ENCODE measurements at places on chromosomes 5 and 9. TPM values are rescaled to one million over a fixed set of nuclear protein-coding genes. Genes with fewer than 3 reads are reported as not detected.

The AUH gene
- 16.3 TPM for total RNA-seq

The AK8 gene
- total RNA-seq = not detected

The PCDHB4 gene
- total RNA-seq = 2.6 TPM

GRCh38 chr9:77945798-77946197 is 85.8 kb downstream of the GNAQ start:
- no peak for DNase-seq

DNA sequence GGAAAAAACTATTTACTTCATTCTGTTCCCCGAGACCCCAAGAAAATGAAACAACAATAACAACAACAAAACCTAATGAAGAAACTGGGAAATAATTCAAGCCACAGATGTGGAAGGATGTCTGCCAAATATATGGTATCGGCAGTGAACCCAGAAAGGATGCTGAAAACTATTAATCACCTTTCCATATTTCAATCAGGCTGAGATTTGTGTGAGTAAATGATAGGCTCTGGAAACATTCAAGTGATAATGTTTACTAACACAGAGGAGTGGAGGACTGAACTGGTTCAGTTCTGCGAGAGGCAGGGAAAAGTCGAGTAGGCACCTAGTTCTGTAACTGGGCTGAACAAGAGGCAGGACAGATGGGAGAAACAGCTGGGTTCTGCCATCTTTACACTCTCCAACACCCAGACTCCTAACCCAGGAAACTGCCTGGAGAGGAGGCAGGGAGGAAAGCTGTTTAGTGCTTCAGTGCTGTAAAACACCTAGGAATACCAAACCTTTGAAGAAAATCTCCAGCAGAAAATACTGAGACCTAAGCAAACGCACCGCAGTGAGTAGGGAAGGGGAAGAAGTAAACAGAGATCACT is 96.8 kb upstream of the GNA14 start:
- DNase-seq = no peak

DNA sequence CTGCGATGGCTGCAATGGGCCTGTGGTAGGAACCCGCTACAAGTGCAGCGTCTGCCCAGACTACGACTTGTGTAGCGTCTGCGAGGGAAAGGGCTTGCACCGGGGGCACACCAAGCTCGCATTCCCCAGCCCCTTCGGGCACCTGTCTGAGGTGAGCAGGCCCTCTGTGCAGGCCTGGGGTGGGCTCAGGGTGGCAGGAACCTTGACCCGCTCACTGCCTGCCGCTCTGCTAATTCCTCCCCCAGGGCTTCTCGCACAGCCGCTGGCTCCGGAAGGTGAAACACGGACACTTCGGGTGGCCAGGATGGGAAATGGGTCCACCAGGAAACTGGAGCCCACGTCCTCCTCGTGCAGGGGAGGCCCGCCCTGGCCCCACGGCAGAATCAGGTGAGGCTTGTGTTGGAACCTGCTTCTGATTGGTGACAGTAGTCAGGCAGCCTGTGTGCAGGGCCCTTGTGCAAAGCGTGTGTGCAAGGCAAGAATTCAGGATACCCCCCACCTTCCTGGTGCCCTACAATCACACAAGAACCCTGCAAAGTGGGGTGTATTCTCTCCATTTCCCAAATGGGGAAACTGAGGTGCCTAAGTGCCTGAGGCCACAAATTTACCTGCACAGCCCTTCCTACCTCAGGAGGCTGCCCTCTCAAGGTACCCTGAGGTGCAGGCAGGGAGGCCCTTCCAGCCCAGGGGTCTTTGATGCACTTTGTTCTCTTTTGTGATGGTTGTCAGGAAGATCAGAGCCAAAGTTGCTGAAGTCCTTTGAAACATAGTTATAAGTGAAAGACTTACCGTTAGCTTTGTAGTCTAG is 3.4 kb downstream of the SQSTM1 start:
- no peak for DNase-seq

- no peak for DNase-seq
Measured at GRCh38 chr9:126401107-126401506, 74.5 kb downstream of the MVB12B start.

The NAIP gene
- total RNA-seq = 8.8 TPM

DNA sequence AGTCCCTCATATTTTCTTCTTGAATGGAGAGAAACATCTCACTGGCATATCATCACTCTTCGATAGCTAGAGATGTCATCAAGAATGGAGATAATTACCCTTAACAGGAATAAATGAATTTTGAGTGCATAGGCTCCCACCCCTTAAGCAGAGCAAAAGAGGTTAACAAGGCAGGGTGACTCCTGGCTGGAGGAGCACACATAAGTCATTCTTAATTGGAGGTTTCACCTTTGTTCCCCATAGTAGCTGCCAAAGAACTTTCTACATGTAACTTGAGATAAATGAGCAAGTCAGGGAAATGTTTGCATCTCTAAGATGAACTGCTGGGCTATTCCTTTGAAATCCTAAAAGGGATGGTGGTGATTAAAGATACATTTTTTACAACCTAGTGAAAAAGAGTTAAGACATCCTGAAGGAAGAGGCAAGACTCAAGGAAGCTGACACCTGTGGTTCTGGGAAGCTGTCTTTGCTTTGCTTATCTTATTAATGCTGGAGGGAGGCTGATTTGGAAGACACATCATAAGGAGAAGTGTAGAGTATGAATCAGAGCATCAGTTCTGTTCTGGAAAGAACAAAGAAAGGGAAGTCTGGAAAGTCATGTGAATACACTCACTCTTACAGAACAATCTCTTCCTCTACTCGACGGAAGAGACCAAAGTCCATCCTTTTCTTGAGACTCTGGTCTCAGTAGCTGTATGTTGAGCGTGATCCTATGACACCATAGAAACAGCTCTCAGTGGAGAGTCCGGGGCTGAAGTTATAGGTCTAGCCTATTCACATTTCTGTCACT is 326.3 kb downstream of the OSTF1 start:
- DNase-seq = no peak

The CDO1 gene
- total RNA-seq = 24.7 TPM

The MSMP gene
- total RNA-seq = not detected

- peak; percentile 79 for DNase-seq
Measured at GRCh38 chr9:75088646-75089372, 495 bp downstream of the OSTF1 start.

DNA sequence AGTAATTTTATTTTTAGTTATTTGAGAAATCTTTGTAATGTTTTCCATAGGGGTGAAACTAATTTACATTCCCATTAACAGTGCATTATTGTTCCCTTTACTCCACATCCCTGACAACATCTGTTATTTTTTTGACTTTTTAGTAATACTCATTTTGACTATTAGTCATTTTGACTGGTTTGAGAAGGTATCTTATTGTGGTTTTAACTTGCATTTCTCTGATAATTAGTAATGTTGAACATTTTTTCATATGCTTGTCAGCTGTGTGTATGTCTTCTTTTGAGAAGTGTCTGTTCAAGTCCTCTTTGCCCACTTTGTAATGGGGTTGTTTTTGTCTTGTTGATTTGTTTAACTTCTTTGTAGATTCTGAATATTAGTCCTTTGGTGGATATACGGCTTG is 27.5 kb downstream of the CCDC152 start:
- DNase-seq = no peak

DNA sequence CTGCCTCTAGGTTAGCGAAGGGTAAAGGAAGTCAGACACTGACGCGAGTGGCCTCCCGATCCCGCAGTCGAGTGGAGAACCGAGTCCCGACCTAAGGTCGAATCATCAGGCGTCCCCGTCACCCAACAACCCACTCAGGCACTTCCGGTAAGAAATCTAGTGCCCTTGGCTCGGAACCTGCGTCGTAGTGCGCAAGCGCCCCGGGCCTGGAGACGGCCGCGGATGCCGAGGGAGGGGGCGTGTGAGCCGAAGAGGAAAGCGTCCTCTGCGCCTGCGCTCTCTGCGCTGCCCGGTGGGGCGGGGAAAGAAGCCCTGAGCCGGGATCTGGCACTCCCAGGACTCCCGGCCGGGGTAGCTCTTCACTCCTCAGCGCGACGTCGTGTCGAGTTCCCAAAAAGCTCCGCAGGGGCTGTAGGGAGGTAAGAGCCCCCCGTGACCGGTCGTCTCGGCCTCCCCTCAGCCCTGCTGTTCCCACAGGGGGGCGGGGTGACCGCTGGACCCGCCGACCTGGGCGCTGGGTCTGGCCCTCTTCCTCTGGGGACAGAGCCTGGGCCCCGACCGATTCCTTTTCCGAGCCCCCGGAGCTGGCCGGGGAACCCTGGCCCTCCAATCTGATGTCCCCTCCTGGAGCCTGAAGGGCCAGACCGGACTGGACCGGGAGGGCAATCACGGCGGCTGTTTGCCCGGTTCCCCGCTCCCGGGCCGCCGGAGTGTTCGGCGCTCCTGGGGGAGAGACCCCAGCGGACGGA is at the start of gene ZFYVE16:
Gene ZFYVE16, plus strand, starts transcription at position 330 of the 749 bp plus-strand sequence. CDS start 26,084 bp downstream, outside the sequence.
- peak; percentile 97 for DNase-seq

The FAT2 gene
- total RNA-seq = not detected

DNA sequence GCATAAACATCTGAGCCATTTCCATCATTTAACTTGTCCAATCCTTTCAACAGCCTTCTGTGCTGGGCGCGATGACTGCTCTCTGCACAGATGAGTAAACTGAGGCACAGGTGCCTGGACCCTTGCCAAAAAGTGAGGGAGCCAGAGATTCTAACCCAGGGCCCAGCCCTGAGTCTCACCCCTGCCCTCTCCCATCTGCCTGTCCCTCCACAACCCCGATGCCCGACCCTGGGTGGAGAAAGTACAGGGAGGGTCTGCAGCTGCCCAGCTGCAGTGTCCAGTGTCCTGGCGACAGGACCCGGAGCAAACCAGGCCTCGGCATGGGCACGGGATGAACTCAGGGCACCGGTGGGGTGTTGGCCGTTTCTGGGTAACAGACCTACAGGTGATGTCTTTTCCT is 39.6 kb upstream of the CLPTM1L start:
- DNase-seq = no peak

GRCh38 chr9:83706676-83707517 is 861 bp downstream of the UBQLN1 start:
- DNase-seq = no peak

The ZFP37 gene
- total RNA-seq = 1.0 TPM

DNA sequence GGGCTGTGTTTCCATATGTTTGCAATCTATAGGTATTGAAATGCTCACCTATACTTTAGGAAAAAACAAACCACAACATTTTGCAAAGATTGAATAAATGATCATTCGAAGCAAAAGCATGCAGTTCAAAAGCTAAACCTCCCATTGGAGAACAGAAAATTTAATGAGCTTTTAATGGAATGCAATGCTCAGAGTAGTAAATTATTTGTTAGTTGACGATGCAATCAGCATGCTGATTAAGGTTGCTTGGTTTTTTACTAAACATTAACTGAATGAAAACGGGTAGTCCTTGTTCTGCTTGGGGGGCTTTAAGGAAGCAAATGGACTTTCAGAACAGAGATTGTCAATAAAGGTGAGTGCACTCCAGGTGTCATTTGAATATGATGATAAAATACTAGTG is 123.3 kb upstream of the TMEM161B start:
- no peak for DNase-seq

GRCh38 chr9:123562844-123563346 is 206.9 kb downstream of the CRB2 start:
- no peak for DNase-seq

GRCh38 chr9:16002816-16003215 is 450.0 kb downstream of the CCDC171 start:
- DNase-seq = no peak

The TMEM232 gene
- 1.2 TPM for total RNA-seq

DNA sequence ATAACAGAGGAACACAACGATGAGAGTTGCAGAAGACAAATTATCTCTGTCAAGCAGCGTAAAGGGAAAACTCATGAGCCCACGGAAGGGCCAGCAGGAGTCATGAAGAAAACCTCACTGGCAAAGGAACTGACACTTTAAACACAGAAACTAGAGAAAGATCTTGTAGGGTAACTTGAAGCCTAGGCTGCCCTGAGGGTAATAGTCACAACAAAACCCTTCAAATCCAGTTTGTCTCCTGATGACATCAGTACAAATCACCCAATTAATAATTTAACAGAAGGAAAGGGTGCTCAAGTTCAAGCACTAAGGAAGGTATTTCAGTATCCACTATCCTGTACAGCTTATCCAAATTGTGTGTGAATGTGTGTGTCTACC is 549.1 kb downstream of the MTRR start:
- no peak for DNase-seq

DNA sequence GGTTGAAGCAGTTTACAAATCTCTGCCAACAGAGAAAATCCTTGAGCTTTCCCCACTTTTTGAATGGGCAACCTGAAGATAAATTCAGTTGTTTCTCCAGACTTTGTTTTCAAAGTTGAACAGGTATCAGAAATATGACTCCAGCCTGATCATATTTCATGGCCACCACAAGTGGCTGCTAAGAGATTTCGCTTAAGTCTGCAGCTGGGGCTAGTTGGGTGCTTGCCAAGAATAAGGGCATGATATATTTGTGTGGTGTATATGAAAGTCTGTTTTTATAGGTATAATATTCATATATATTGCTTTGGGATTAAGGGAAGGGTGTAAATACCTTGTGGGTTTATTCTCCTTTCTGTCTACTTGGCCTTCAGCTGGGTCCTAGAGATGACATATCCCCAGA is 168.4 kb upstream of the GDNF start:
- DNase-seq = no peak

- DNase-seq = no peak
Measured at GRCh38 chr5:7659420-7659819, 191.5 kb downstream of the CFAP90 start.

The RNF208 gene
- total RNA-seq = 7.9 TPM

The NR3C1 gene
- 38.9 TPM for total RNA-seq

The PFN3 gene
- not detected for total RNA-seq

DNA sequence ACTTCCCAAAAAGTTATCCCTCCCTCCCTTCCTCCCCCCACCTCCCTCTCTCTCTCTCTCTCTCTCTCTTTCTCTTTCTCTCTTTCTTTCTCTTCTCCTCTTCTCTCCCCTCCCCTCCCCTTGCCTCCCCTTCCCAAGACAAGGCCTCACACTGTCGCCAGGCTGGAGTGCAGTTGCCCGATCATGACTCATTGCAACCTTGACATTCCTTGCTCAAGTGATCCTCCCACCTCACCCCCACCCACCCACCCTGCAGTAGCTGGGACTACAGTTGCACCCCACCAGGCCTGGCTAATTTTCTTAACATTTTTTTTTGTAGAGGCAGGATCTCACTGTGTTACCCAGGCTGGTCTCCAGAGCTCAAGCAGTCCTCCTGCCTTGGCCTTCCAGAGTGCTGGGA is 32.8 kb downstream of the VPS13A start:
- no peak for DNase-seq

DNA sequence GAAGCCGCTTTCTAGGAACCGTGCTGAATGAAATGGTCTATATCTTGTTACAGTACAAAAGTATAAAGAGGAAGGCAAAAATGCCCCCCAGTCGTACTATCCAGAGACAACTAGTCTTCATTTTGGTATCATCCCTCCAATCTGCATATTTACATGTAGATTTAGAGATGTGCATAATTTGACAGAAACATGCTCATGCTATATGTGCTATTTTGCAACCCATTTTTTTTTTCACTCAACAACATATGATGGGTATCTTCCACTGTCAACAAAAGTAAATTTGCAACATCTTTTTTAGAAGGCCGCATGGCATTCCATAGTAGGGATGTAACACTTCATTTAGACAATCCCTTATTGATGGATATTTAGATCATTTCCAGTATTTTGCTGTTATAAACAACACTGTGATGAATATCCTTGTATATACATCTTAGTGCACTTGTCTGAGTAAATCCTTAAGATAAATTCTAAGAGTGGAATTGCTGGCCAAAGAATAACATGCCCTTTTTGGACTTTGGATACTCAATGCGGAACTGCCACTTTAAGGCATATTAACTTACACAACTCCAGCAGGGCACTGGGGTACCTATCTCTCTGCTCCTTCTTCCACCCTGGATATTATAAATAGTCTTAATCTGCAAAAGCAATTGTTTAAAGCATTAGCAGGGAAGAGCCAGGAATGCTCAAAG is 71.1 kb upstream of the SH3PXD2B start:
- DNase-seq = no peak

- DNase-seq = no peak
Measured at GRCh38 chr5:159566832-159567231, 236.5 kb upstream of the IL12B start.
